AG10803 (cell line): ENCODE measurements at places on chromosomes 11 and 22.

- no peak for DNase-seq
Observed at GRCh38 chr11:20712912-20713311, 43.5 kb downstream of the NELL1 start.

DNA sequence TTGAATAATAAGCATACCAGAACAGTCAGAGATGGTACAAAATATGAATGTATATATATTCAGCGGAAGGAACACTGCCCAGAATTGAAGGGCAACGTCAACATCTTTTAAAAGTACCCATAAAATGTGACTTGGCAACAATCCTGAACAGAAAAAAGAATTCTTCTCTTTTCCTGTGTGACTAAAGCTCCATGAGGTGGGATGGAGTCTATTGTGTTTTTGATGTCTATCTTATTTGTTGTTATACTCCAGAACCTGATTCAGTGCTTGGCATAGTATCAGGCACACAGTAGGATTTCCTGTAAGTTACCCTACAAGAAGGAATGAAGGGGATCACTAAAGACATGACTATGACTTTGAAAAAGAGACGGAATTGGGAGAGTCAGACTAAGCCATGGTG, 10.3 kb downstream of the LDLRAD3 start:
- DNase-seq = no peak

DNA sequence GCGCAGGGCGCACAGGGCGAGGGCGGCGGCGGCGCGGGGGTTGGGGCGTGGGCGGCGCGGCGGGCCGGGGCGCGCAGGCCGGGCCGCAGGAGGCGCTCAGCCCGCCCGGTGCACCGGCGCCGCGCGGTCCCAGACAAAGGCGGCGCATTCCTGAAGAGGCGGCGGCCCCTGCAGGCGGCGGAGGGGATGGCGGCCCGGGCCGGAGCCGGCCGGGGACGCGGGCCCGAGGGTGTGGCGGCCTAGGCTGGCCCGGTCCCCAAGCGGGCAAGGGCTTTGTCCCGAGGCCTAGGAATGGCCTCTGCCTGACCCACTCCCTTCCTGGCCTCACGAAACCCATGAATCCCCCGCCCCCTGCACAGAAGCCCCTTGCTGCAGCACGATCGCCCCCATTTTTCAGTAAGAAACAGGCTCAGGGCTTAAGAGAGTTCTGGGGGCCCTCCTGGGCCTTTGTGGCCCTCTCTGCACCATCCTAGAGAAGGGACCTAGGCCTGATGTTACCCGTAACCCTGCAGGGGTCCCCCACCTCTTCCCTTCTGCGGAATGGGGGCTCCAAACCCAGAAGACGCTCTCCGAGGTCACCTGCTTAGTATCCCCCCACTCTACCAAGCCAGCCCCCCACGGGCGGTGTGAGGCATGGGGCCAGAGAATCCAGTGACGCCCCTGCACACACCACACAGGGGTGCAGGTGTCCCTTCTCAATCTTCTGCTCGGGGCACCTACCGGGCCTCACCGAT, at the start of gene RTN4R:
Gene RTN4R (minus strand): TSS at position 40 of the 734 bp plus-strand sequence. CDS start 226 bp downstream, outside the sequence.
- DNase-seq = peak; percentile 30

DNA sequence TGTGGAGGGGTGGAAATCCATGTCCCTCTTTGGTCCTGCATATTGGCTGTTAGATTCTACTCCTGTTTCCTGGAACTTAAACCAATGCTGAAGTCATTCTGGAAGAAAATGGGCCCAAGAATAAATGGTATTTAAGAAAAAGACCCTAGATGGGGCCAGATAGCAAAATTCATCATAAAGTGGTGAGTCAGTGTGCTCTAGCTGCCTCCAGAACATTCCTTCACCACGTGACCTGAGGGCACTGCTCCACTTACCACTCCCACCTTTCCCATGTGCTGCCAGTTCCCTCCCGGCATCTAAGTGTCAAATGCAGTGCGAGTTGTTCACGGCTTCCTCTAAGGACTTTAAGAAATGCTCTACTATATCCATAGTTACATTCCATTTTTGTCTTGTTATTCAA, 30.9 kb upstream of the NAP1L4 start:
- peak; percentile 76 for DNase-seq

DNA sequence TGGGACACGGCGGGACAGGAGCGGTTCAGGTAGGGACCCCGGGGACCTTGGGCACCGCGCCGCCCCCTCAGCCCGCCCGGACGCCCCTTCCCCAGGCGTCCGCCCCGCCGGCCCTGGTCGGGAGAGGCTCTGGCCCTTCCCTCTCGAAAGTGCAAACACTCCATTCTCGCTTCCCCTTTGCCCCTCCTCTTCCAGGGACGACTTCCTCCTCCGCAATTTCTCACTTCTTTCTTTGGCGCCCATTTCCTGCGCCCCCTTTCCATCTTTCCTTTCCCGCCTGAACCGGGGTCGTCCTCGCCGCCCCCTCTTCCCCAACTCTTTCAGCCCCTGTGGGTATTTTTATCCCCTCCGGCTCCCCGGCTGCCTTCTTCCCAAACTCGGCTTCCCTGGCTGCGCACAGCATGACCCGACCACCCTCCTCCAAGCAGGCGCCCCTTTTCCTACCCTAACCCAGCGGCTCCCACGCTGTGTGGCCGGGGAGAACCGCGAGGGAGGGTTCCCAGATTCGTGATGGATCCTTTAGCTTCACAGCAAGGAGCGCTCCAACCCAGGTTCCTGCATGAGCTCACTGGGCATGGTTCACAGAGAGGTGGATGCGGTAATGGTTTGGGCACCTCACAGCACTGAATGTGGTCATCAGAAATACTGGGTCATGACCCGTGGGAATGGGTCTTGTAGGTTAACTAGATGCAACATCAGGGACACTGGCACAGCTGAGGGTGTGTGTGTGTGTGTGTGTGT, 689 bp downstream of the RAB39A start:
- DNase-seq = no peak

DNA sequence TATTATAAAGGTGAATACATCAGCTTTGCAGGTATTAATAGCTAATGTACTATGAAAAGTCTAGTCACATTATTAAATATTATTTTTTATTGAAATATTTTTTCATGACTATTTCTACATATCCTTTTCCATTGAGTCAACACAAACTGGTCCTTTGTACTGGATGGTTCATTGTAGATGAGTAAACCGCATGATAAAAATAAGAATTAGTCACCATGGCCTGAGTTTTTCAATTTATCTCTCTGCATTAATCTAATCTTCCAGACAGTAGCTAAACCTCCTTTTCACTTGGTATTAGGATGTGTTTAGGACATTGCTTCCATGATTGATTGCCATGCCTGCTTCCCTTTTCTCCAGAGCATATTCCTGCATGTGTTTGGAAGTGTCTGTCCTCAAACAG, 439.4 kb upstream of the ARHGAP42 start:
- DNase-seq = no peak

- DNase-seq = peak; percentile 68
Observed at GRCh38 chr11:102780491-102780918, at the start of gene MMP10. Gene MMP10 (minus strand): TSS chr11:102780628. CDS start chr11:102780591, 37 bp downstream.

DNA sequence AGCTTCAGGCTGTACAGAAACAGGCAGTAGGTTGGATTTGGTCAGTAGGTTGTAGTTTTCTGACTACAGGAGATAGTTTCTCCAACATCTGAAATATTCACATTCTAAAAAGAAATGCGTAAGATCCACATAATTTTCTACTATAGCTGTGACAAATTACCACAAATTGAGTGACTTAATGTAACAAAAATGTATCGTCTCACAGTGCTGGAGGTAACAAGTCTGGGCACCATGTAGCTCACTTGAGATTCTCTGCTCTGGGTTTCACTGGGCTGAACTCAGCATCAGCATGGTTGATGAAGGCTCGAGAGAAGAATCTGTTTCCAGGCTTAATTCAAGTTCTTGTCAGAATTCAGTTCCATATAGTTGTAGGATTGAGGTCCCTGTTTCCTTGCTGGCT, 350.9 kb upstream of the CCDC179 start:
- peak; percentile 16 for DNase-seq

- no peak for DNase-seq
Observed at GRCh38 chr11:31720225-31720624, 90.9 kb downstream of the PAX6 start.

- DNase-seq = no peak
Observed at GRCh38 chr11:4454021-4454420, 4.9 kb downstream of the OR52K2 start.

DNA sequence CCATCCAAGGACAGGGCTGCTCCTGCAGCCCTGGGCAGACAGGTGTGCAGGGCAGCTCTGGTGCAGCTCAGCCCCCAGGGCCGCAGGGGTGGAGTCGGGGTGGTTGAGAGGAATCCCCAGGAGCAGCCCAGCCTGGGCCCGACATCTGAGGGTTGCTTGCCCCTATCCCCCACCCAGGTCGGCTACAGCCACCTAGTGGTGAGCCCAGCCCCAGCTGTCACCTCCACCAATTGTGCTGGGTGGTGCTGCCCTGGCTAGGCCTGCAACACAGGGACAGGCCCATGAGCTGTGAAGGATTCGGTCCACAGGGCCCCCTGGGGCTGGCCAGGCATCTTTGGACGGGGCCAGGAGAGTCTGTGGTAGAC, 29.6 kb downstream of the RTN4R start:
- DNase-seq = no peak

- no peak for DNase-seq
Observed at GRCh38 chr11:116065986-116066385, 561.8 kb upstream of the CADM1 start.

- peak; percentile 77 for DNase-seq
Observed at GRCh38 chr11:94782446-94782845, 14.3 kb downstream of the AMOTL1 start.

- peak; percentile 17 for DNase-seq
Observed at GRCh38 chr22:33821290-33821689, 99.0 kb downstream of the LARGE1 start.

- no peak for DNase-seq
Observed at GRCh38 chr11:25758145-25758661, 573.7 kb upstream of the ANO3 start.

DNA sequence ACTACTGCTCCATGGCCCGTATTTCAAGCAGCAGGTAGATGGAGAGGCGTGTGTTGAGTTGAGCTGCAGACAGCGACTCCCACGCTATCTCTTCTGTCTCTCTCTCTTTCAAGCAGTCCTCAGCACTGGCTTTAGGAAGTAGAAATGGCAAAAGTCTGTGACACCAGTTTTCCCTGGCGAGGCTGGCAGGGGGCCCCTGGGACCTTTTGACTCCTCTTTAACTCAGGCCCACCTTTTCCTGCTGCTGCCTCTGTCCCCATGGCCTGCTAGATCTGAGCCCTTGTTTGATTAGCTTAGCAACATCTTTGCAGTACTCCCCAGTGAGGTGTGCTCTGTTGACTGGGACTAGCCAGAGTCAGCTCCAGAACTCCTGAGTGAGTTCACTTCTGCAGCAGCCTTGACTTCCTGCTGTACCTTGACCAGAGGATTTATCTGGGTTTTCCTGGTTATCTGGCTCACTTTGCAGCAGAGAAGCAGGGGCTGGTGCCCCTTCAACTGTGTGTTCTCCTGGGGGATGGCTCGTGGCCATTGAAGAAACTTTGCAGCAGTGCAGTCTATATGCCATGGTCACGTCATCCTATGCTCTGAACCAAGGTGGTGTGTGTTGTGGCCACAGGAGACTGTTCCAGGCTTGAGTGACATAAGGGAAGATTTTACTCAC, 183.9 kb downstream of the DBX1 start:
- no peak for DNase-seq

DNA sequence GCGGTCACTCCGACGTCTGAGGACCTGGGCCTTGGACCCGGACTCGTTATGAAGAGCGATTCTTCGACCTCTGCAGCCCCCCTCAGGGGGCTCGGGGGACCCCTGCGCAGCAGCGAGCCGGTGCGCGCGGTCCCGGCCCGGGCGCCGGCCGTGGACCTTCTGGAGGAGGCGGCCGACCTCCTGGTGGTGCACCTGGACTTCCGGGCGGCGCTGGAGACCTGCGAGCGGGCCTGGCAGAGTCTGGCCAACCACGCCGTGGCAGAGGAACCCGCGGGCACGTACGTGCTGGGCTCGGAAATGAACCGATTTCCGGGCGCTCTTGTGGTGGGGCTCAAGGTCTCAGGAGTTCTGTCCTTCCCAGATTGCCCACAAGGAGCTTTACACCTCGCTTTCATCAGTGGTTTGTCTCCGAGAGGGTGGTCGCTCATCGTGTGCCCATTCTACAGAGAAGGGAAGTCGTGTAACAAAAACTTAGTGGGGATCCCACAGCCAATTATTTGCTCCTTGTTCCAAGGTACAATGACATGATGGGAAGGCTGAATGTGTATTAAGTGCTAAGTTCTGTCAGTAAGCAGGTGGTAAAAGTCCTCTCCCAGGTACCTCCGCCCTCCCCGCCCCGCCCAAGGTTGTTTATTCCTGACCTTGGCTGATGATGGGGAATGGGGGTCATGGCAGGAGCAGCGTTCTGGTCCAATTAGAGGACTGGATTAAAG, 695 bp downstream of the PEX26 start:
- peak; percentile 40 for DNase-seq

DNA sequence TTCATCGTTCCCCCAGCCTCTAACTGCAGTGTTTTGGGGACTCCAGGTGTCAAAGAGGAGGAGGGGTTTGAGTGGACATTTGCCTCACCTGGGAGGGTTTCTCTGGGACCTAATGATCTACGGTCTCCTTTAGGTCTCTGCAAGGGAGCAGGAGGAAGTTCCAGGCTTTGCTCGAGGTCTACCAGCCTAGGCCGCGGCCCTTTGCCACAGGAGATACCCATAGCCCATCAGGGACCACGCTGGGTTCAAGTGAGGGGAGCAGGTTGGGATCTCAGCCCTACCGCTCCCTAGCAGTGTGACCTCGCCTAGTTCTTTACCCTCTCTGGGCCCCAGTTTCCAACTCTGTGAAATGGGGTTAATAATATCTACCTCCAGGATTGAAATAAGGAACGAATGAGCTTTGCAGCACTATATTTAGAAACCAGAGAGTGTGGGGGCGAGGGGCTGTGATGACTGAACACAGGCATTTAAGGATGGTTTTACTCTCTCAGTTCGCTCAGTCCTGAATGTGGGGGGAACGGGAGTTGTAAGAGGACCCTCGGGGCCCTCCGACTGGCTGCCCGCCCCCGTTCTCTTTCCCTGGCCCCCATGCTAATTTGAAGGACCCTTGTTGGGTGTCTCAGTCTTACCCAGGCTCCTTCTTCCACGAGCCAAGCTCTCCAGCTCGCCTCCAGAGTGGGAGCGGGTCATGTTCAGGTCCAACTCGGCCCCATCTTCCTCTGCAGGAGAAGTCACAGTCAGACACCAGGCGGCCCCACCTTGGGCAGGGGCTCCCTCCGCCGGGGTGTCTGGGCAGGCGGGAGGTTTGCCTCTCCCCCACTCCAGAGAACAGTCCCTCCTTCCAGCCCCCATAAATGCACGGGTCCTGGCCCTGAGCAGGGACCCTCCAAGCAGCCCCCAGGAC, 11.7 kb downstream of the PDGFB start:
- DNase-seq = no peak

GRCh38 chr11:36763187-36763586, 165.2 kb upstream of the RAG2 start:
- DNase-seq = no peak

GRCh38 chr22:24985826-24986214, 33.3 kb downstream of the KIAA1671 start:
- peak; percentile 55 for DNase-seq
